AG10803 (cell line): ENCODE measurements at places on chromosomes 7 and 10.

- DNase-seq, result no peak
Measured at GRCh38 chr7:119761776-119762175, 511.2 kb upstream of the KCND2 start.

DNA sequence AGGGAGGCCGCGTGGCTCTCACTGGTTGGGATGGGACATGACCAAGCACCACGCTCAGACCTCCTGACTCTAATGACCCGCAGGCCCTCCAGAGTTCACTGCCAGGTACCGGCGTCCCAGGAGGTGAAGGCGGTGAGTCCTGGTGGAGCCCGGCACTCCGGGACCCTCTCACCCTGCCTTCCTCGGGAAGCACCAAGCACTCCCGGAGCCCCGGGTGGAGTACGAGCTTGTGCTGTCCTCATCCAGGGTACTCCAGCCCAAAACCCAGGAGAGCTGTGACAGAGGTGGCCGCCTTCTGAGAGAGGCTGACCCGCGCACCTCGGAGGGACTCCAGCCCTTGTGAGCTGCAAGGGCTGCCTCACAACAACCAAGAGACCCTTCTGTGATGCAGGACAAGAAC, 9.4 kb downstream of the MAD1L1 start:
- no peak for DNase-seq

DNA sequence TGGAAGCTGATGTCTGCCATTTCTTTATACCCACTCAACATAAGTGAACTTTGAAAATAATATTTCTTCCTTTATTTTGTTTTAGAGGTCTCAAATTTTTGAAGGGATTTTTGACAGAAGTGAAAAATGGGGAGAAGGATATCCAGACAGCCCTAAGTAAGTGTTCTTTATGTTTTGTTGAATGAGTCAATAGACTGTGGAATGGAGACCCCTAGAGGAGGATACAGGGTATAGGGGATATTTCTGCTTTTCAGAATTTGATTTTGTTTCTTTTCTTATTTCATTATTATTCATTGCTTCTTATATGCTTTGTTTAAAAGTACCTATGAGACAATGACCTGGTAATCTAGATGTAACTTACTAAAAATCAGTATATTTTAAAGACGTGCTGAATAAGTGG, 34.4 kb downstream of the PLEKHA8 start:
- peak; percentile 47 for DNase-seq

DNA sequence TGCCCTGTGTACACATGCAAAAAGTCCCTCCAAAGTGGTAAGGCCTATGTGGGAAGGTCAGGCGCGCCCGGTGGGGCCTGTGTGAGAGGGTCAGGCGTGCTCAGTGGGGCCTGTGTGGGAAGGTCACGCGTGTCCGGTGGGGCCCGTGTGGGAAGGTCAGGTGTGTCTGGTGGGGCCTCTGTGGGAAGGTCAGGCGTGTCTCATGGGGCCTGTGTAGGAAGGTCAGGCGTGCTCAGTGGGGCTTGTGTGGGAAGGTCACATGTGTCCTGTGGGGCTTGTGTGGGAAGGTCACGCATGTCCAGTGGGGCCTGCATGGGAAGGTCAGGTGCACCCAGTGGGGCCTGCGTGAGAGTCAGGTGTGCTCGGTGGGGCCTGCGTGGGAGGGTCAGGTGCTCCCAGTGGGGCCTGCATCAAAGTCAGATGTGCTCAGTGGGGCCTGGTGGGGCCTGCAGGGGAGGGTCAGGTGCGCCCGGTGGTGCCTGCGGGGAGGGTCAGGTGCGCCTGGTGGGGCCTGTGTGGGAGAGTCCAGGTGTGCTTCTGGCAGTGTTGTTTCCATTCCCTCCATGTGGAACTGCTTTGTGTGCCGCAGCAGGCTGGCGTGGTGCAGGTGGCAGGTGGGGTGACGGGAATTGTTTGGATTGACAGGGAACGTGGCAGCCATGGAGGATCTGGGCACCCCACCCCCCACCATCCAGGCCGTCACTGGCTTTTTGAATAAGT, 15.4 kb downstream of the LRRC27 start:
- DNase-seq, result no peak

GRCh38 chr10:87753995-87754866, 63.8 kb downstream of the ATAD1 start:
- DNase-seq, result no peak

GRCh38 chr7:151877911-151878835, 1.3 kb upstream of the PRKAG2 start:
- no peak for DNase-seq

- no peak for DNase-seq
Measured at GRCh38 chr10:4647109-4647785, 178.8 kb upstream of the AKR1E2 start.

- peak; percentile 98 for DNase-seq
Measured at GRCh38 chr10:119667562-119668328, 16.6 kb downstream of the BAG3 start.

GRCh38 chr7:26789481-26790184, 74.8 kb downstream of the SKAP2 start:
- DNase-seq, result peak; percentile 3

DNA sequence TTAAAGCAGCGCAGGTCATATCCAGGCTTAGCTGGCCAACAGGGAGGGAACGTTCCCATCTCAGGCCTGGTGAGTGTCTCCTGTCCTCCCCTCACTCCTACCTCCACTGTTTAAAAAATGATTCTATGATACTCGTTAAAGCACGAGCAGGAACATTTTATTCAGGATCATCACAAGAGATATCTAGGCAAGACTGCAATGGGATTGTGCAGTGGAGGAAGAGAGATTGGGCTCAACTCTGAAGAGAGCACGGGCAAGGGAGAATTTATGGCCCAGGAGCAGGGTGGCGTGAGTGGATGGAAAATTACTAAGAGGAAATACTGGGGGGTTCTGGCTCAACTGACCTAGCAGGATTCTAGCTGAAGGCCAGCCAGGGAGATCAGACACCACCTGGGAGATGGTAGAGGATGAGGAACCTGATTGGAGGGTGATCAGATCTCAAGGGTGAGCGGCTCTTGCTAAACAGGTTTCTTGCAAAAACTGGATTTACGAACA, 9.0 kb upstream of the HSPB1 start:
- no peak for DNase-seq

DNA sequence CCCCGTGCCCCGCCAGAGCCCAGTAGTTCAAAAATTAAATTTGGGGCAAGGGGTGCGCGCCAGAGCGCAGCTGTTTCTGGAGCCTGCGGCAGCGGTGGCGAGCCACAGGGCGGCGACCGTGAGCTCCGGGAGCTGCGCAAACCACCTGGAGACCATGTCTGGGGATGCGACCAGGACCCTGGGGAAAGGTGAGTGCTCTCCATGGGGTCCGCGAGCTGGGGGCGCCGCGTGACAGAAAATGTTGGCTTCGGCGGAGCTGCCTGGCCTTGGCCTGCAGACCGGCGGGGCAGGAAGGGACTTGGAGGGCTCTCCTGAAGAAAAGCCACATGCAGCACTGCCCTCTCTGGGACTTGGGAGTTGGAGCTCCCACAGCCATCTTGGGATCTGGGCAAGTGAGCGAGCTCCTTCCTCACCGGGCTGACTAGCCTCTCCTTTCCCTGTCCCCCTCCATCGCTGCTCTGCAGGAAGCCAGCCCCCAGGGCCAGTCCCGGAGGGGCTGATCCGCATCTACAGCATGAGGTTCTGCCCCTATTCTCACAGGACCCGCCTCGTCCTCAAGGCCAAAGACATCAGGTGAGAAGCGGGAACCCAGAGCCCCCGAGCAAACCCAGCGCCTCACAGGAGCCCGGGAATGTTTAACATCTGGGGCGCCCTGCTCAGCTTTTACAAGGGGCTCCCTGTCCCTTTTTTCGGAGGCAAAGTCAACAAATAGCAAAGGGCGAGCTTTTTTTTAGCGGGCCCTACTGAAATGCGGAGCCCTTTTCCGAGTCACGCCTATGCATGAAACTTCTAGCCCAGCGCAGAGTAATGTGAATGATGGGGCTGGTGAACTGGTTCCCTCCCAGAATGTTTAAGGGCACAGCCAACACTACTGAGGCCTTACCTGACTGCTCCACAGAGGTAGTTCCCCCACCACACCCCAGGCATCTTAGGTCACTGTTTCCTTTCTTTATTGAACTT, 6.1 kb downstream of the GSTO2 start:
- peak; percentile 23 for DNase-seq

GRCh38 chr10:71571460-71572175, 148.0 kb downstream of the C10orf105 start:
- no peak for DNase-seq
